Fibroblast of lung (primary cell): ENCODE measurements at places on chromosomes 4 and X. TPM values are rescaled to one million over a fixed set of nuclear protein-coding genes. Genes with fewer than 3 reads are reported as not detected.

DNA sequence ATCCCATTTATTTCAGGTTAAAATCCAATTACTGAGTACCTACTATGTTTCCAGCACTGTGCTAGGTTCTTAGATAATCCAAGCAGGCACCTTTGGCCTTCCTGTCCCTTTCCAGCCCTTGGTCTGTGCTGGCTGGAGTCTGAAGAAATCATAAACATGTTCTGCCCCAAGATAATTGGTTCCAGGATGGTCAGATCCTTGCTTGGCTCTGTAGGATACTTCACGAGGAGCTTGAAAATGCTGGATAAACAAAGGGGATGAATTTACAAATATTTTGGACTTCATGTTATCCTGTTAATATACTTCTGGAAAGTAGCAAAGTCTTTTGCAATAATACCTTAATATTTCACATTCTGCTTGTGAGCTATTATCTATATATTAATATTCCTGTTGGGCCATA lies 35.0 kb upstream of the FHL1 start:
- no peak for DNase-seq

- no peak for DNase-seq
Measured at GRCh38 chr4:124722071-124722470, 9.5 kb upstream of the ANKRD50 start.

DNA sequence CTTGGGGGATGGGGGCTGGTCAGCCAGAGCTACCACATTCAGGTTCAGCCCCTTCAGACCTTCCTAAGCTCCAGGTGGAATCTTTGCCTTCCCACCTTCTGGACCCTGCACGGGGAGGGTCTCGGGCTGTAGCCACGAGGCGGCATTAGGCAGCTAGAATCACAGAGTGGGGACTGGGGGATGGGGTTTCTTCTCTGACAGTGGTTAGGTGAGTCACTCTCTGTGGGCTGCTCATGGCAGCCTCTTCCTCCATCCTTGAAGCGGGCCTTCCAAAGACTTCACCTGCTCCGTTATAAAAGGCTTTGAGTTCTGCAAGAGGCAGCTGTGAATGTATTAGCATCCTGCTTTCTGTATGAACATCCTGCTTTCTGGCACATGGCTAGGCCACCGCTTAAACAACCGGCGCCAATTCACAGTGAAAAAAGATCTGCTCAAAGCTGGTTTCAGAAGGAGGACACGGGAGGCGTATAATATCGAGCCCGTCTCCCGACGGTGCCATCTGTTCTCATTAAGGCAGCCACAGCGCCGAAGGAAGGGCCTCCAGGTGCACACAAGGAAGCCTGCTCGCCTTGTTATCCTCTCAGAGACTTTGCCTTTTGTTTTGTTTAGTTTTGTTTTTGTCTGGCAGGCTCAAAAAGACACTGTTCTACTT lies 74.3 kb upstream of the IGFBP7 start:
- DNase-seq: no peak

PAGE2B gene
- total RNA-seq: not detected in 2 replicates

TRIML2 gene
- under 0.01 and 0.26 TPM in 2 replicates for total RNA-seq

CXorf49 gene
- total RNA-seq: not detected in 2 replicates

AASDH gene
- total RNA-seq: 21.8 and 24.6 TPM in 2 replicates

GAGE12C gene
- total RNA-seq: not detected in 2 replicates

- DNase-seq: no peak
Measured at GRCh38 chrX:53316860-53317237, 35.5 kb upstream of the IQSEC2 start.

MAGEC3 gene
- total RNA-seq: not detected in 2 replicates

RAB9B gene
- 0.50 and 0.77 TPM in 2 replicates for total RNA-seq

DNA sequence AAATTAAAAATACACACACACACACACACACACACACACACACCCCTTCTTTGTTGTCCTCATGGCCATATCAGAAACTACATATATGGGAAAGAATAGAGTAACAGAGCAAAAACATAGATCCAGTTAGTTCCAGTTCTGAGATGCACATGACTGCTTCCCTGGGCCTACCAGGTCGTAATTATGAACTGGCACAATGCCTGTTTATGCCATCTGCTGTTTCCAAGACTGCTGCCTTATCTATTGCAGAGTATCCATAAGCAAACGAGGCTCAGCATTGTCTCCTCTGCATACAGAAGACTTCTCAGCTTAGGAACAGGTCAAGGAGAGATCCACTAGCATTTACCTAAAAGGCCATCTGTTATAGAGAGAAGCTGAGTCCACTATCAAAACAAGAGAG lies 789.0 kb downstream of the TECRL start:
- DNase-seq: no peak

DNA sequence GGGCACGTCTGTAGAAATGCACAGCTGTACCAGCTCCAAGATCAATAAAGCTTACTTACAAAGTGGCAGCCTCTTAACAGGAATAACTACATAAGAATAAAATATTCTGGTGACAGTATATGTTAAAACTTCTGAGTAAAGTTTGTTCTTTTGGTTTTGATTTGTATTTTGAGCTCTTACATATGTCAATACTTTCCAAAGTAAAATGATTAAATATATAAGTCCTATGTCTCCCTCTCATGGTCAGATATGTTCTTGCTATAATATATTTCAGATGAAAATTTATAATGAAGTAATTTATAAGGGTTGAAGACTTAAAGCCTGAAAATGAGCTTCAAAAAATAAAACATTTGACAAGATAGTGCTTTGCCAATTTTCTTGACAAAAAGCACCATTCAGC lies 254.4 kb downstream of the NPFFR2 start:
- peak; percentile 45 for DNase-seq

OTUD6A gene
- total RNA-seq: not detected in 2 replicates

DNA sequence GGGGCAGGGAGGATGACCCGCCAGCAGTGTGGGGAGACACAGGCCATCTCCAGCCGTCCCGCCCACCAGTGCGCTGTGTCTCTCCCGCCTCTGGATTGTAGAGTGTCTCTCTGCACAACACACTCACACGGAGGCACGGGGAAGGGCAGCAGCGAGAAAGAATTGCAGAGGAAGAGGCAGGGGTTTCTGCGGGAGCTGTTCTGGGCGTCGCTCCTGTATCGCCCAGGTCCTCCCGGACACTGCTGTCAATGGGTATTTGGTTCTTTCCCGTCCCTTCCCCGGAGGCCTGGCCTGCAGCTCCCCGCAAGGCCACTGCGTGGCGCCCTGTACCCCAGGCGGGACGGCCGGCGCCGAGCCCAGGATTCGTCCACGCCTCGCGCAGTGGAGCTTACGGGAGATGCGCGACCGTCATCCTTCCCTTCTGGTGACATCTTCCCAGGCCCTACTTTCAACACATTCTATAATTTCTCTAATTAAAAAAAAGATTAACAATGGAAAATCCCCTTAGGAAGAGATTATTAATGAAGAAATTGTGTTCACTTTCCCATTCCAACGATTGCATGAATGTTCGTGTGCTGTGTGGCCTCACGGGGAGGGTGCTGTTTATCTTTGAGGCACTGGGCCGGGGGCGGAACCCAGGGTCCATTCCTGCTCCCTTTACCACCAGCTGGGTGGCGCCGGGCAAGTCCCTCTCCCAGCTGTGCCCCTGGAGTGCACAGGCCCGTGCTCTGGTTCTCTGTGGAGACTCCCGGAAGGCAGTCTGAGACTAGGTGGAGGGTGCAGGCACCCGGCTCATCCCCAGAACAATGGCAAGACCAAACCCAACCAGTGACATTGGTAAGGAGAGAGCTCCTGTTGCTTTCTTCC lies 95.7 kb downstream of the CPZ start:
- DNase-seq: no peak
